Choroid plexus epithelial cell (primary cell): ENCODE measurements at places on chromosomes 12 and 14.

- DNase-seq: peak; percentile 40
These were observed 57.6 kb downstream of the CRADD start for GRCh38 chr12:93734784-93735183.

DNA sequence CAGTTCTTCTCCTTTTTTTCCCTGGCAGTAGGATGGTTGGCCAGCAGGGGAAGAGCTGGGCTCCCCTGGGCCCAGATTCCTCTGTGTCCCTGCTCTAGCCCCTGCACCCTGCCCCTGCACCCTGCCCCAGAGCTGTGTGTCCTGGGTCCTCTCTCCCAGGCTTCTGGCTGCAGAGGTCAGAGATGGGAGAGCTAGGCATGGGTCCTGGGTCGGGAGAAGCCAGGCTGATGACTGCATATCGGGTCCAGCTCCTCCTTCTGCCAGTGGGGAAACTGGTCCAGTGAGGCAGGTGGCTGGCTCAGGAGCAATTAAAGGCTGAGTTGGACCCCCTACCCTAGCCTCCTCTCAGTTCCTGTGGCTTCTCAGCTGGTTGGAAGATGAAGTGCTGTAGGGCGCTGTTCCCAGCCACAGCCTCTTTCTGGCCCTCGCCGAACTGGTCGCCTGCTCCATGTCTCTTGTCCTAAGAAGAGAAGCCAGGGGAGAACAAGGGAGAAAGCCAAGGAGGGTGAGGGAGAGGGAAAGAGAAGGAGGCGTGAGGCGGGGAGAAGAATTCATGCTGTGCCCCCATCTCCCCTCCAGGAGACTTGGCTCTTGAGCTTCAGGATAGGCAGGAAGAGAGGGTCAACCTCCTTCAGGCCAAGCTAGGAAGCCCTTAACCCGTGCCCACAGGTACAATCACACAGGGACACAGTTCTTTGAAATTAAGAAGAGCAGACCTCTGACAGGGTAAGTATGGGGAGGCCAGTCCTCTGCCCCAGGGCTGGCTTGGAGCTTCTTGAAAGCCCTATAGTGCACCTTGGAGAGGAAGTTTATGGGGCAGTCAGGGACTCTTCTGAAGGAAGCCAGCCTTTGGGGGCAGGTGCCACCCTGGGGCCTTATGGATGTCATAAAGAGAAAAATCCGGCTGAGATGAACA, 9.5 kb downstream of the VASH1 start:
- DNase-seq: no peak

- DNase-seq: no peak
These were observed 218.1 kb downstream of the APAF1 start for GRCh38 chr12:98863167-98863566.

- DNase-seq: no peak
These were observed 31.7 kb downstream of the FUT8 start for GRCh38 chr14:65444230-65444629.

GRCh38 chr12:17110316-17110715, 504.4 kb upstream of the LMO3 start:
- no peak for DNase-seq

DNA sequence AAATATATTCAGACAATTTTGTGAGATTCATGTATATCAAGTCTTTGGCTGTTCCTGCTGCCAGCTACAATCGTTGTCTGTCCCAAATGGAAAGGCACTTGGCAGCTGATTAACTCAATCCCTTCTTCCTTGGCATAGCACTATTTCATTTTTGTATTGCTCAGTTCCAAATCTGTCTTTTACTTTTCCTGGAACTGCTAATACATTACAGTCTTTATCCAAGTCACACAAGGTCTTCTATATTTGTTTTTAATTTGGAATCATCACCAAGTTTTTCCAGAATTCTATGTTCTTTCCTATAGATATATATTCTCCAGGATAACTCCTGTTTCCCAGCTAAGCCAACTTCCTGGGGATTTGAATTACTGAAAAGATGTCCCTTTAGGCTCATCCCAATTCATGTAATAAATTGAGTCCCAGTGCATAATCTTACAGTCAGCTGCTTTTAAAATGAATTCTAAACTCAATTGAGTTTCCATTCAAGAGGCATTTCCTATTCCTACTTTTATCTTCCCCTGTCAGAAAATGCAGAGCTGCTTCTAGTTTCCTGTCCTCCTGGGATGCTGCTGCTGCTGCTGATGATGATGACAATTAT, 45.9 kb downstream of the DYRK2 start:
- no peak for DNase-seq

DNA sequence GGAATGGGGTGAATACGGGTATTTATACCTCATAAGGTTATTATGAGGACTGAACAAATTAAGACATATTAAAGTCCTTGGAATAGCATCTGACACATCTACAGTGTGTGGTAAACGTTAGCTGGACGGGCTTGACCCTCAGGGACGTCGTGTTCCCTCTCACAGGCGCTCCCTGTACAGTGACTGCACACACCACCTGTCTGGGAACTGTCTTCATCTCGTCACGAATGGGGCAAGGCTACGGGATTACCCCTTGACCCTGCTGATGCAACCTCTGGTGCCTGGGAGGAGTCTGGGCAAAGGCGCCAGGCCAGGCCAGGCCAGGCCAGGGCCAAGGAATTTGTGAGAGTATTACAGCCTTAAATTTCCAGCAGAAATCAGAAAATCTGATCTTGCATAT, 191.1 kb downstream of the CALM1 start:
- no peak for DNase-seq

DNA sequence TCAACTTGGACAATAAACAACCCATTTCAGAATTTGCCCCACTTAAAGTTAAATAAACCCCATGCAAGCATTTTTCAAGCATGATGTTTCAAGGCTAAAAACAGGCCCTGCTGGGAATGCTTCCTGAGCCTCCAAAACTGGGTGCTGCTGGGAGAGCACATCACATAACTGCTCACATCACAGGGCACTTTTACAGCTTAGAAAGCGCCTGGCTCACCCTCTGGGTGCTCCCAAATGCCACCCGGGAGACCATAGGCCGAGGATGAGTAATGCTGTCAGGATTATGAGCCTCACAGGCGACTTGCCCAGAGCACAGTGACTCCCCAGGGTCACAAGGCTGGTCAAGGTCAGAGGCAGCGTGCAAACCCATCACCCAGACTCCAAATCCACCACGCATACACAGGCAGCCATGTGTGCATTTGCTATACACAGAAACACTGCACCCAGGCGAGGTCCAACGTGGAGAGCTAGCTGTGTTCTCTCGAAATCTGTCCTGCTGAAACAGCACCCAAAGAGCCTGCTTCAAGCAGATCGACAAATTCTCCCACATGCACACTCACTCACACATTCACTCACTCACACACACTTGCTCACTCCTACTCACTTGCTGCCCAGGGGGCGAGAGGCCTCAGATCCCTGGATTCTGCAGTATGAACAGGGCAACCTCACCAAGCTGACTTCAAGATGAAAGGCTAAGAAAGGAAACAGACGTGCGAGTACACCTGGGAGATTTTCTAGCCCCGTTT, 58.7 kb downstream of the ITPK1 start:
- DNase-seq: no peak

DNA sequence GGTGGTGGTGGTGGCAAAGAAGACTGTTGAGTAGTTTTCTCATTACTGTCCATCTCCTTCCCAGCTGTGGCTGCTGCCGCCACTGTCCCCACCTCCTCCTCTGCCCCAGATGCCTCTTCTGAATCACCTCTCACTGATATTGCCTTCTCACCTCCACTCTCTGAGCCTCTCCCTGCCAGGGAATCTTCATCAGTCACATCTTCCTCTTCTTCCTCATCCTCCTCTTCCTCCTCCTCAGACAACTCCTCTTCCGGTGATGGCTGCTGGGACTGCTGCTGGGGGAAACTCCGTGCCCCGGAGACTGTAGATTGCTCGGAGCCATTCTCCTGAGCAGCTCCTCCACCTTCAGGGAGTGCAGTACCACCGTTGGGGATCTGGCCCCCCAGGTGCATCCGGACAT, 2.9 kb downstream of the SALL2 start:
- DNase-seq: no peak

DNA sequence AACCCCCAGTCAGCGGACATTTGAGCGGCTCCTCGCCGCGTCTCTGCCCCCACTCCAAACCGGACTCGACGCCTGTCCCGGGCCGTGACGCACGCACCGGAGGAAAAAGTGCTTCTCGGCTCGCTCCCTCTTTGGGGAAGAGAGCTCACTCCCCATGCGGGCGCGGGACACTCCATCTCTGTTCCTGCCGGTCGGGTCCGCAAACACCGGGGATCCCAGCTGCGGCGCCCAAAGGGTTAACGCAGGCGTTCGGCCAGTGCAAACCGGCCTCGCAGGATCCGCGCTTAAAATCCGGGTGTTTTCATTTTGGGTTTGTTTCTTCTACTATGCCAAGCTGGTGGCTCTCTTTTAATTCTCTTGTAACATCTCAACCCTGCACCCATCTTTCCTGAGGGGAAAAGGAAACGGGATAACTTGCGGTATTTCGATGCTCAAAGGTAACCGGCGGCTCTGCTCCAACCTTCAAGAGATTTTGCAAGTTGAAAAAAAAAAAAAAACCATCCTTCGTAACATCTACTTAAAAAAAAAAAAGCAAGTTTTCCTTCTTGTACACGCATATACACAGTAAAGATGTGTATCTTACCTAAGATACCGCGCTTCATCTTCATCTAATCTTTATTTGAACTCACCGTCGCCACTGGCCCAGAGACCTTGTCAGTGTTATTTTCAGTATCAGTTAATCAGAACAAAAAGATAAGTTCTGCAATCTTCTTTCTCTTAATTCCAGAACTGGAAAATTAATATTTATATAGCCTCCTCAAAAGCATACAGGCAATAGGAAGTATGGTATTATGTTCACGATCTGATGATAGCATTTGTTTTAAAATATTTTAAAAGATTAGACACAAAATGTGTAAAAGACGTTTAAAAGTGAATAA, 1.6 kb upstream of the ATP2B1 start:
- peak; percentile 51 for DNase-seq

- DNase-seq: peak; percentile 26
These were observed 1.3 kb downstream of the ARID4A start for GRCh38 chr14:58299401-58300330.

DNA sequence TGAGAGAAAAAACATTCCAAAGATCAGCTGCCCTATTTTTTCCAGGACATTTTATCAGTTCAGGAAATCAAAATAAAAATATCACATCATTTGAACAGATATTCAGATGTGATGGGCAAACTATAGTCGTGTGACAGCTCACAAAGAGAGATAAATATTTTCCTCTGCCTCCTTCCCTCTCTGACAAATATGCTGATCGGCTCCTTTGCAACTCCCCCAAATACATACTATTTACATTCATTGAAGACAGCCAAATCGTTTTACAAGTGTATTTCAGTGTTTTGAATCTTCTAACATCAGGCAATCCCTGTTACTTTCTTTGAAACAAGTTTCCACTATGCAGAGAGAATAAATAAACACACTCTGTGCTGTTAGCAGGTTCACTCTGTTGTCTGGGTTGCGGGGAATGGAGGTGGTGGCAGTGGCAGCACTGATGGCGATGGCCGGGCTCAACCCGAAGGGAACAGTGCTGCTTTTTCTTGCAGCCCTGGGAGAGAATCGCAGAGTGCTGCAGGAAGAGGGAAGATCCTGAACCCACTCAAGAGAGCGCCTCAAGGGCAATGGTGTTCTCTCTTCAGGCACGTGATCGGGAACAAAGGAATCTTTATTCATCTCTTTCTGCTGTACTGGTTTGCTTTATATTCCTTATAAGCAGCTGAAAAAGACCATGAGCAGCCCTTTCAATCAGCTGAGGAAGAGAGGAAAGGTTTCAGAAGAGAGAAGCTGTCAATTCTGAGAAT, 142.5 kb downstream of the PHLDA1 start:
- DNase-seq: no peak

GRCh38 chr14:95291859-95292542, 27.7 kb downstream of the CLMN start:
- DNase-seq: peak; percentile 76

DNA sequence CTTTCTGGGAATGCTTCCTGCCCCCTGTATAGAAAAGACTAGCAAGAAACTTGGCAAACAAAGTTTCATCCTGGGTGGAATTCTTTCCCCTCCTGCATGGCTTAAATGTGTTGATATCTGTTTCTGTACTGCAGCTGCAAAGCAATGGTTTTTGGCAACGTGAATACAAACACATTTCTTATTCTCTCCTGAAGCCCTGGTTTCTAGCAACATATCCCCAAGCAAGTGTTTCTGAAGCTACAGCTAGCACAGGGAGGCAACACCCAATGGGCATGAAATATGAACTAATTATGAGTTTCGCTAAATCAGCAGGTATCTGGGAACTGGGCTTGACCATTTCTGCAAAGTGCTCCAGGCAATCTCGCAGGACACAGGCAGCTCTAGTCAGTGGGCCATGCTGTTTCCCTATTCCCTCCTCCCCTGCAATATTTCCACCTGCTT, 392.3 kb upstream of the TMPO start:
- DNase-seq: no peak

GRCh38 chr14:92507174-92507768, 6.3 kb upstream of the RIN3 start:
- DNase-seq: no peak

GRCh38 chr12:128021561-128021960, 245.4 kb upstream of the TMEM132C start:
- DNase-seq: no peak

DNA sequence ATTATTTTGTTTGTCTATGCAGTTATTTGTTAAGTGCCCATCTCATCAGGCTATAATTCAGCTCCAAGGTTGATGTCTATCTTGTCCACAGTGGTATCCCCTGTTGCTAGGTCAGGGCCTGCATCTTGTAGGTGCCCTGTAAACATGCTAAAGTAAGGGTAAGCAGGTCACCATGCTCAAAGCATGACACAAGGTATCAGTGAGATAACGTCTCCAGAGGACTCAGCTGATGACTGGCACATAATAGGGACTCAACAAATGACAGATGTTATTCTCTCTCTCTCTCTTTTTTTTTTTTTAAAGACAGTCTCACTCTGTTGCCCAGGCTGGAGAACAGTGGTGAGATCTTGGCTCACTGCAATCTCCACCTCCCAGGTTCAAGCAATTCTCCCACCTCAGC, 2.3 kb downstream of the SDSL start:
- no peak for DNase-seq

- no peak for DNase-seq
These were observed at the start of gene SYNE3 for GRCh38 chr14:95516554-95517181. TSS of gene SYNE3 (minus strand) at chr14:95516650. CDS start at chr14:95475821, 40,829 bp downstream.

DNA sequence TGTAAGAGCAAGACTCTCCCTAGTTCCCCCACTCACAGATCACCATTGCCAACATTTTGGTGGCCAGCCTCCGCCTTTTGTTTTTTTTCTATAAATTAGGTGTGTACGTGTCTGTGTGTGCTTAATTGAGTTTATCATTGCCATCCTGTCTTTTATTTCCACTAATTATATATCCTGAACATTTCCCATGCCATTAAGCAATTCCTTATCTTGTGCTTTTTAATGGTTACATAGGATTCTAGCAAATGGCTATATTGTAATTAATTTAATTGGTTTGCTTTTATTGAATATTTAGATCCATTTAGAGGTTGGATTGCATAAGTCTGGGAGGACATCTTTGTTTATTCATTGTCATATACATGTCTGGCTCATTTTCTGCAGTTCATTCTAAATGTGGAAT, 107.3 kb upstream of the RTL1 start:
- DNase-seq: no peak
